Ascending aorta (tissue), 2 donors: ENCODE measurements at places on chromosomes 11 and 22.
A peak's percentile ranks its signal among the peaks of the same experiment; 100 is the strongest.

DNA sequence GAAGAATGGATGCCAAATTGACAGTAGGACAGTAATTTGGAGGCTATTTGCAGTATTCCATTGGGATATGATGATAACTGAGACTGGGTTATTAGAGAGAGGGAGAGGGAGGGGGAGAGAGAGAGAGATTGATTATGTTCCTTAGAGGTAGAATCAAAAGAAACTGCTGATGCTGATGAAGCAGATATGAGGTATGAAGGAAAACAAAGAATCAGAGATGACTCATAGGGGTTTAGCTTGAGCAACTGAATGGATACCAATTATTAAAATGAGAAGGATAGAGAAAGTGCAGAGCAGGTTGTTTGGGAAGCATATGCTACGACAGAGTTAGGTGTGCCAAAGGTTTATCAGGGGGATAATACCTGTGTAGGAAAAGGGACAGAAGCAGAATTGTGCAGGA, 12.8 kb upstream of the NUCB2 start:
- no peaks in the 10 kb centered on the region for H3K4me1 ChIP-seq
- no peaks in the 10 kb centered on the region for H3K27me3 ChIP-seq
- no peak overlapping the region for H3K27ac ChIP-seq
- DNase-seq: no peak
- no peaks in the 10 kb centered on the region for H3K36me3 ChIP-seq

DNA sequence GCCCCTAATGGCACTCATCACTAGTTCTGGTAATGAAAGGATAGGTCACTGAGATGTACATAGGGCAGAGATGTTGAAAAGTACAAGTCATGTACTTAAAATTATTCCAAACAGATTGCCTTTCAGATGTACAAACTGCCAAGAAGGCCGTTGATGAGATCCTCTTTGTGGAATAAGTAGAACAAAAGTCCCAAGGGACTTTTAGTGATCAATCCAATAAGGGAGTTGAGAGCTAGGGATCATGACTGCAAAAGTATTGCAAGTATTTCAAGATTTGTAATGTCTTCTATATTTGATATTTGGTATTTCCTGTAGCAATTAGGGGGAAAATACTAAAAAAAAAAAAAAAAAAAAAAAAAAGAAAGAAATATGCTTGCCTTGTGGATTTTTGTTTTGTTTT, 82.2 kb downstream of the ATG16L2 start:
- H3K4me1 ChIP-seq: no peaks in the 10 kb centered on the region
- H3K36me3 ChIP-seq: peaks cover 6% of the 10 kb centered on the region
- no peak overlapping the region for H3K4me3 ChIP-seq
- DNase-seq: no peak
- H3K27ac ChIP-seq: no peak overlapping the region

DNA sequence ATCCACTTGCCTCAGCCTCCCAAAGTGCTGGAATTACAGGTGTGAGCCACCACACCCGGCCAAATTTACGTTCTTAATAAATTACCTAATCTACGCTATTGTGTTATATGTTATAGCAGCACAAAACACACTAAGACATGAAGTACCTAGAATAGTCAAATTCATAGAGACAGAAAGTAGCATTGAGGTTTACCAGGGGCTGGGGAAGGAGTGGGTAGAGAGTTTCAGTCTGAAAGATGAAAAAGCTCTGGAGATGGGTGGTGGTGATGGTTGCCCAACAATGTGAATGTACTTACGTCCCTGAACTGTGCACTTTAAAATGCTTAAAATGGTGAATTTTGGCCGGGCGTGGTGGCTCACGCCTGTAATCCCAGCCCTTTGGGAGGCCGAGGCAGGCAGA, 65.7 kb upstream of the NUP50 start:
- DNase-seq: no peak
- no peaks in the 10 kb centered on the region for H3K4me1 ChIP-seq
- no peaks in the 10 kb centered on the region for H3K36me3 ChIP-seq
- peaks cover 8% of the 10 kb centered on the region for H3K27me3 ChIP-seq
- H3K4me3 ChIP-seq: no peak overlapping the region

GRCh38 chr11:8707541-8708191, 25.1 kb downstream of the RPL27A start:
- H3K36me3 ChIP-seq: peaks cover 26% of the 10 kb centered on the region
- H3K4me1 ChIP-seq: peaks cover 32% of the 10 kb centered on the region
- DNase-seq: peak; percentile 71
- H3K4me3 ChIP-seq: no peak overlapping the region
- no peaks in the 10 kb centered on the region for H3K27me3 ChIP-seq
- peak overlapping the region; percentile 89 for H3K27ac ChIP-seq

GRCh38 chr11:10392095-10393079, 62.7 kb upstream of the AMPD3 start:
- DNase-seq: no peak
- no peak overlapping the region for H3K4me3 ChIP-seq
- H3K36me3 ChIP-seq: no peaks in the 10 kb centered on the region
- no peaks in the 10 kb centered on the region for H3K27me3 ChIP-seq

DNA sequence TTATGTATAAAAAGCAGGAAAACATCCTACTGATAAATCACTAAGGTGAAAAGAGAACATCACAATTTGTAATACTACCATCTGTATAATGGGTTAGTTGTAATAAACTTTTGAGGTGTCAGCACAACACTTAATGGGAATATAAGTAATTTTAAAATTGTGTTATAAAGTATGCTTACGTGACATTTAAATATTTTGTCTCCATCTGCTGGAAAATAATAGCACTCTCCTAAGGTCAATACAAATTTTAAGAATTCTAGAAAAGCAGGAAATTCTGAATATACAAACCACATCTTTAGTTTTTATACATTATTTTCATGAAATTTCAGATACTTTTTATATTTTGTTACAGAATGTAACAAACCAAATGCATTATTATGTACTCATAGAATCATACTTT, 19.5 kb downstream of the CWF19L2 start:
- H3K4me3 ChIP-seq: no peak overlapping the region
- peaks cover 32% of the 10 kb centered on the region for H3K36me3 ChIP-seq
- H3K27ac ChIP-seq: no peak overlapping the region
- no peaks in the 10 kb centered on the region for H3K27me3 ChIP-seq
- DNase-seq: no peak

GRCh38 chr11:18706330-18707243, 8.0 kb downstream of the TMEM86A start:
- H3K27ac ChIP-seq: peak overlapping the region; percentile 79
- peak overlapping the region; percentile 48 for H3K4me3 ChIP-seq
- peaks cover 3% of the 10 kb centered on the region for H3K36me3 ChIP-seq
- DNase-seq: peak; percentile 84
- H3K27me3 ChIP-seq: no peaks in the 10 kb centered on the region
- no peaks in the 10 kb centered on the region for H3K4me1 ChIP-seq

DNA sequence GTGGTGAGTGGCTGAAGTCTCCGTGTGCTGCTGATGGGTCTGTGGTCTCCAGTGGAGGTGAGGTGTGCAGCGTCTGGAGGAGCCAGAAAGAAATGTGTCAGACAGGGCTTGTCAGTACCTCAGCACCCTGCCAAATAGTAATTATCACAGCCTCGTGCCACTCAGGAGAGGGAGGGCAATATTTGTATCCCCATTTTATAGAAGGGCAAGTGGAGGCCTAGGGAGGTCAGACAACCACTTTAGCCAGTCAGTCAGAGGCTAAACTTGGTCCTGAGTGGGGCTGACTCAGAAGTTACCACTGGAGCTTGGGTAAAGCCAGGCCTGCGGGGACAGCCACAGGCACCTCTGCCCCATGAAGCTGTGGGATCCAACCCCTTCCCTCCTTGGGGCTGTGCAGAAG, 11.5 kb upstream of the ELF5 start:
- no peak overlapping the region for H3K27ac ChIP-seq
- H3K4me3 ChIP-seq: no peak overlapping the region
- H3K4me1 ChIP-seq: no peaks in the 10 kb centered on the region
- no peaks in the 10 kb centered on the region for H3K36me3 ChIP-seq
- H3K27me3 ChIP-seq: no peaks in the 10 kb centered on the region
- DNase-seq: no peak

- H3K4me3 ChIP-seq: no peak overlapping the region
- H3K27ac ChIP-seq: no peak overlapping the region
- no peaks in the 10 kb centered on the region for H3K27me3 ChIP-seq
- H3K36me3 ChIP-seq: no peaks in the 10 kb centered on the region
- DNase-seq: no peak
Measured at GRCh38 chr11:27619039-27619574, 81.1 kb downstream of the BDNF start.

DNA sequence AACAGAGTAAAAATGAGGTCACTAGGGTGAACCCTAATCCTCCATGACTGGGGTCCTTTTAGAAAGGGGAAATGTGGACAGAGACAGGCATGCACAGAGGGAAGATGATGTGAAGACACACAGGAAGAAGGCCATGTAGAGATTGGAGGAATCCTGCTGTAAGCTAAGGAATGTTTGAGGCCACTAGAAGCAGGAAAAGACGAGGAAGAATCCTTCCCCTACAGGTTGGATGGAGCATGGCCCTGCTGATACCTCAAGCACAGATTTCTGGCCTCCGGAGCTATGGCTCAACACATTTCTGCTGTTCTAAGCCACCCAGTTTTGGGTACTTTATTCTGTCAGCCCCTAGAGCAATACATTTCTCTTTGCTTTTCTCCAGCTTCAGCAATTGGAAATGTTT, 486.9 kb downstream of the MIAT start:
- DNase-seq: no peak
- H3K4me3 ChIP-seq: no peak overlapping the region
- H3K27me3 ChIP-seq: no peaks in the 10 kb centered on the region
- H3K36me3 ChIP-seq: no peaks in the 10 kb centered on the region

DNA sequence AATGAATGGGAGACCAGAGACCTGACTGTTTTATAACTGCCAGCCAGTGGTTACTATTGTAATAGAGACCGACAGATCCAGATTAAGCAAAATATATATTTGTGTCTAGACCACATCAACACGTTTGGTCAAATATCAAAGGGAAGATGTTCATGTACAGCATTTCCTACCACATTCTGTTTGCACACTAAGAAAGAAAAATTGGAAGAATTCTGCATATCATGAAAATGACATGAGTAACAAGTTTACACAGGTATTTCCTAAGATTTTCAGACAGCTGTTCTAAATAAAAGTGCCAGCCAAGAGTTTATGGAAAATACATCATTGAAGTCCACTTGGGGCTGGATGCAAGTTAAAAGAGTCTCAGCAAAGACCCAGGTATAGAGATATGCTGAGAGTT, 145.5 kb upstream of the ANO3 start:
- no peak overlapping the region for H3K27ac ChIP-seq
- H3K36me3 ChIP-seq: no peaks in the 10 kb centered on the region
- no peak for DNase-seq
- H3K4me1 ChIP-seq: no peaks in the 10 kb centered on the region

GRCh38 chr11:115739878-115740277, 235.7 kb upstream of the CADM1 start:
- no peak overlapping the region for H3K27ac ChIP-seq
- DNase-seq: no peak
- no peaks in the 10 kb centered on the region for H3K4me1 ChIP-seq
- no peaks in the 10 kb centered on the region for H3K27me3 ChIP-seq
- no peaks in the 10 kb centered on the region for H3K36me3 ChIP-seq

DNA sequence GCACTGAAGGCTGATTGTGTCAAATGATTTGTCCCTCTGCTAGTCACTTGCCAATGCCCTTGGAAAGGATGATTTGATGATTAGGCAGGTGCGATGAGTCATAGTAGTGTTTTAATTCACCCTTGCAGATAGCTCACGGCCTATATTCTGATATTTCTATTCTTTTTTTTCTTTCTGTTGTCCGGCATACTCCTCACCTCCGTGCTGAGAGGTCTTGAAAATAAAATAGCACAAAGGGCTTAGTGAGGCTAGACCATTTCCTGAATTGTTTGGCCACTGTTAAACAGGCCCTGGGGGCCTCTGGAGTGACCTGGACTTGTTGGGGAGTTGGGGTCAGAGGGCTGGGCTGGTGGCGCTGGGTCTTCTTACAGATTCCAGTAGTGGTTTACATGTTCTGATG, 99.8 kb downstream of the ZBTB16 start:
- peaks cover 46% of the 10 kb centered on the region for H3K36me3 ChIP-seq
- peaks cover 91% of the 10 kb centered on the region for H3K4me1 ChIP-seq
- no peak for DNase-seq
- H3K4me3 ChIP-seq: no peak overlapping the region
- no peaks in the 10 kb centered on the region for H3K27me3 ChIP-seq

DNA sequence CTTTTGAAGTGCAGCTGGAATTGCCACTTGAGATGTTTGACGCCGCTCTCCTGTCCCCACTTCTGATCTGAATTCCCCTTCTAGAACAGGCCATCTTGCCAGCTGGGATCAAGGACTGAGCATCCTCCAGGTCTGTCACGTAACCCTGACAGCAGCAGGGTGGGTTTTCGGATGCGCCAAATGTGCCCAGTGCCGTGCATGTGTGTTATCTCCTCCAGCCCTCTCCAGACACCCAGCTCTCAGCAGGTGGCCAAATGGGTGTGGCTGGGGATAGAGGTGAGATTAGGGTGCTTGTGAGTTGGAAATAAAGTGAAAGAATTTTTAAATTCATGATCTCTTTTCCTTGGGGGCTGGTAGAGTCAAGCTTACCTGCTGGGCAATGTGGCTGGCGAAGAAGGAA, 3.3 kb downstream of the OSBP2 start:
- H3K4me3 ChIP-seq: no peak overlapping the region
- H3K4me1 ChIP-seq: no peaks in the 10 kb centered on the region
- DNase-seq: no peak

GRCh38 chr11:27423125-27423524, 49.5 kb downstream of the LGR4 start:
- H3K27me3 ChIP-seq: no peaks in the 10 kb centered on the region
- no peak overlapping the region for H3K27ac ChIP-seq
- DNase-seq: no peak
- no peak overlapping the region for H3K4me3 ChIP-seq

GRCh38 chr11:75562048-75562835, at the start of gene SERPINH1:
TSS of gene SERPINH1 (plus strand) at chr11:75562253. CDS start at chr11:75566350, 4,097 bp downstream.
- H3K36me3 ChIP-seq: peaks cover 15% of the 10 kb centered on the region
- peak within 1 kb of the TSS; percentile 80 for H3K4me3 ChIP-seq
- H3K27ac ChIP-seq: peak within 1 kb of the TSS; percentile 100
- H3K4me1 ChIP-seq: peaks cover 71% of the 10 kb centered on the region
- H3K27me3 ChIP-seq: no peaks in the 10 kb centered on the region

DNA sequence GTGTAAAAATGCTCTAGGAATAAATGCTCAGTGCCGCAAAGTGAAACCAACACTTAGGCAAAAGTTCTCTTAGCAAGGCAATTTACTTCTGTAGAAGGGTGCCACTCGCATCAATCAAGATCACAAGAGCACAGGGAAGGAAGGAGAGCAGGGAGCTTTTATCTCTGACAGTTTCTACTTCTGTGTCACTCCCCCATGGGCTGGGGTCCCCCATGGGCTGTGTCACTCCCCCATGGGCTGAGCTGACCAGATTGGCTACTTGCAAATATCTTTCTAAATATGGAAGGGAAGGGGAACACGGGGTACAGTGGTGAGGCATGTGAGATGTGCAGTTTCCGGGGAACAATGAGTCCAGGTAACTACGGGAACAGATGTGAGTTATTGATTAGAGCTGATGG, 397 bp downstream of the OR52N2 start:
- H3K27ac ChIP-seq: no peak overlapping the region
- peak overlapping the region; percentile 63 for H3K4me3 ChIP-seq
- H3K36me3 ChIP-seq: no peaks in the 10 kb centered on the region
- no peak for DNase-seq
- H3K4me1 ChIP-seq: no peaks in the 10 kb centered on the region

- no peaks in the 10 kb centered on the region for H3K4me1 ChIP-seq
- no peaks in the 10 kb centered on the region for H3K36me3 ChIP-seq
- no peak for DNase-seq
- H3K27ac ChIP-seq: no peak within 1 kb of the TSS
Measured at GRCh38 chr11:57751676-57752253, at the start of gene BTBD18. TSS of gene BTBD18 (minus strand) at chr11:57751819. CDS start at chr11:57751188, 631 bp downstream.

GRCh38 chr11:62770778-62771143, 435 bp upstream of the TAF6L start:
- peaks cover 3% of the 10 kb centered on the region for H3K4me1 ChIP-seq
- H3K27ac ChIP-seq: peak overlapping the region; percentile 97
- peak overlapping the region; percentile 73 for H3K4me3 ChIP-seq
- peaks cover 28% of the 10 kb centered on the region for H3K36me3 ChIP-seq
- no peaks in the 10 kb centered on the region for H3K27me3 ChIP-seq
